AG04450 (cell line): ENCODE measurements at places on chromosomes 1 and 21. TPM values are rescaled to one million over a fixed set of nuclear protein-coding genes. Genes with fewer than 3 reads are reported as not detected.

DNA sequence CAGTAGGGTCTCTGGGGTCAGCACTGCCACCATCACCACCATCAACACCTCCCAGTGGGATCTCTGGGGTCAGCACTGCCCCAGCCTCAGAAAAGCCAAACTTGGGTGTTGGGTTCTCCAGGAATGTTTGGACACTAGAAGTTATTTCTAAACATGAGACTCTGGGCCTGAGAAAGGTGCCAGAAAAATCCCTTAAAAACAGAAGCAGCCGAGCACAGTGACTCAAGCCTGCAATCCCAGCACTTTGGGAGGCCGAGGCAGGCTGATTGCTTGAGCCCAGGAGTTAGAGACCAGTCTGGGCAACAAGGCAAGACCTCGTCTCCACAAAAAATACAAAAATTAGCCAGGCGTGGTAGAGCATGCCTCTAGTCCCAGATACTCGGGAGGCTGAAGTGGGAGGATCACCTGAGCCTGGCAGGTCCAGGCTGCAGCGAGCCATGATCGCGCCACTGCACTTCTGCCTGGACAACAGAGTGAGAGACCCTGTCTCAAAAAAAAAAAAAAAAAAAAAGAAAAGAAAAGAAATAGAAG lies 470 bp downstream of the PTAFR start:
- DNase-seq = no peak

DNA sequence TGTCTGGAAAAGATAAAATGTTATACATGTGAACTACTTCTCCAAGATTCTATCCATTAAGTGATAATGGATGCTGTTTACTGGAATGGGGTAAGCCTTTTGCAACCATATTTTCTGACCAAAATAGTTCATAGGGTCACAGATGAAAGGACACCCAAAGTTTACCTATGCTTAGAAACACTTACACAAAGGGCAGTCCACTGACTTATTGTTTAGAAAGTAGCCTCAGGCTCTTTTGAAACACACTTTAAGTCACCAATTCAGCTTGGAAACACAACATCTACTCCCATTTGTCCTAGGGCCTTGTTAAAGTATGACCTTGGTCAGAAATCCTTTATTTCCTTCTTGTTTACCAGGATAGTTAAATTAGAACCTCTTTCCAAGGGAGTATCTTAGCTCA lies 28.7 kb upstream of the VTCN1 start:
- DNase-seq = no peak

- no peak for DNase-seq
Observed at GRCh38 chr1:45868861-45869260, 65.4 kb downstream of the MAST2 start.

GRCh38 chr1:44636688-44637598 lies 37.3 kb downstream of the TMEM53 start:
- no peak for DNase-seq

DNA sequence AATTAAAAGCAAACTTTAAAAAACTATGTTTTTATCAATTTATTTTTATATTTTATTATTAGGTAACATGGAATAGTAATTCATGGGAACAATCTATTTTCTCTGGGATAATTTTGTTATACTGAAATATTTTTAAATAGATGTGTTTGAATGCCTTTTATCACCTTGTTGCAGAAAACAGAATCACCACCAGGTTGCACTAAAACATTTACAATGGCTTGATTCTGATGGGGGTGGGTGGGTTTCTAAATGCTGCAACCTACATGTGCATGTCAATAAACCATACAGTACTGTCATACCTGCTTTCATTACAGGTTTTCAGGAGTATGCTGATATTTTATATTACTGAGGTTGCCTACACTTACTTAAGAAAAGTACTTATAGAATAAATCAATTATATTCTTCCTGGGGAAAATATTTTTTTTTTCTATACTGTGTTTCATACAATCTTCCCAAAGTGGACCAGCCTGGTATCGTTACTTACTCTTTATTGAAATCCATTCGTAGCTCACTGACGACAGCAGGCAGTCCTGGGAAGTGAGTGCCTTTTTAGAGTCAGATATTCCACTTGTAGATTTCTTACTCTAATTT lies 132.8 kb downstream of the PTPRC start:
- peak; percentile 27 for DNase-seq

- DNase-seq = no peak
Observed at GRCh38 chr1:201945863-201946223, 505 bp downstream of the LMOD1 start.

DNA sequence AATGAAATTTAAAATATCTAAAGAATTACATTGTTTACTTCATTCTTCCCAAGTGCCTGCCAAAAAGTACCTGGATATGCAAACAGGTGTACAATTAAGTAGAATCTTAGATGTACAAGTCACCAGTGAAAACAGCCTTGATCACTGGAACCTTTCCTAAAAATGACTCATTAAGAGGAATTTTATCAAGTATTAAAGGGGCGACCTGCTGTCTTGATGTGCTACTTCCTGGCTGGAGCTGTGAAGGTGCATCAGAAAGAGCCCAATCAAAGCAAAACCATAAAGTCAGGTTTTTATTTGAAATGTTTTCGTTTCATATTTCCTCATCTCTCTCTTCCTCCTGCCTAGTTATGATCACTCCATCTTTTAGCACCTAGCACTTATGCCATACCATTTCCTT lies 33.4 kb downstream of the IFI44 start:
- DNase-seq = no peak

- no peak for DNase-seq
Observed at GRCh38 chr1:154863315-154864174, 6.5 kb downstream of the KCNN3 start.

GRCh38 chr1:2594641-2595131 lies 8.1 kb downstream of the PRXL2B start:
- no peak for DNase-seq

DNA sequence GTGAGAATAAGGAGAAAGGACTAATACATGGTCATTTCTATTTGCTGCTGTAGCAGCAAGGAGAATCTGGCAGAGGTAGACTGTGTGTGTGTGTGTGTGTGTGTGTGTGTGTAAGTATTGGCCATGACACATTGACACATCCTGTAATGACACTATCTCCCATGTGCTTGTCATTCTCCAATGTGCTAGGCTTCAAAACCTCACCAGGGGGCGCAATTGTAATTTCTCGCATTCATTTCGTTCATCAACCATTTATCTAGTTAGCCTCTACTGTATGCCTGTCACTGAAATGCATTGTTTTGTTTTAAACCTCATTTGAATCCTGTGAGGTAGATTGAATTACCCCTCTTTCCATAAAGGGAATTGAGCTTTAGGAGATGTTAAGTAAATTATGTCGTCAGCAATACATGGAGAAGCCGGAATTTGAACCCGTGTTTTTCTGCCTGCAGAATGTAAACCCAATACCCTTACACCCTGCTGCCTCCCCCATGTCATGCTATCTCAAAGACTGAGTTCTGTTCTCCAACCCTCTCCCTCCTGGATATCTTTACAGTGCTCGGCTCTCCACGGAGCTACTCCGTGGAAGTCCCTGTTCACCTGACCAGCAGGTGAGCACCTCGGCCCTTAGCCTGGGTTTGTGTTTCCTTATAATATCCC lies 100.8 kb downstream of the UCK2 start:
- peak; percentile 10 for DNase-seq

DNA sequence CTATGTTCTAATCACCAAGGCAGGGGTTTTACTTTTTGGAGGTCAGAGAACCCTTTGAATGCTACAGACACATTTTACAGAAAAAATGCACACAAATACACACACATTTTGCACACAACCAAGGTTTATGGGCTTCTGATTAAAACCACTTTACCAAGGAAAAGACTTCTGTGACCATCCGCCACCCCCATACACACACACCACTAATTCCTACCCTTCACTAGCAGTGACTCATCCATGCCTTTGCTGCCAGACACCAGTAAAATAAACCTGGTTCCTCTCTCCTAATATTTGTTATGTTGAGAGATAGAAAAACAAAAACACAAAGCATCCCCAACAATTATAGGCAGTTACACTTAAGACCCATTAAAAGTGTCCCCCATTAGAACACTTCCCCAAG lies 12.9 kb downstream of the PIGM start:
- DNase-seq = no peak

GRCh38 chr1:13830616-13831280 lies 130.8 kb downstream of the PRDM2 start:
- DNase-seq = no peak

DNA sequence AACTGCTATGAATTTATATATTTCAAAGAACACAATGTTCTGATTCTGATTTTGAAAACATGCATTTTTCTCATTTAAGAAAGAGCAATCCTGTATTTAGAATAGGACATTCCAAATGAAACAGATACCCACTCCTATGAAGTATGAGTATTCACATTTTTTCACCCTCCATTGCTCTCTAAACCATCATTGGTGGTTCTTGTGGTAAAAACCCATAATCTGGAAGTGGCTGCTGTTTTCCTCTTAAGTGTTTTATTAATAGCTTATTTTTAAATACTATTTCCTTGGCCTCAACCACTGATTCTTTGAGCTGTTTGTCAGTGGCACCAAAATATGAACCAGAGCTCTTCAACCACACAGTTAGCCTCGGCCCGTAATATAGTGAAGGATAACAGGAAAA lies 60.0 kb upstream of the ADAM30 start:
- DNase-seq = no peak

GRCh38 chr1:21298981-21299391 lies 8.7 kb upstream of the ECE1 start:
- no peak for DNase-seq

GRCh38 chr1:95116580-95117206 lies 462 bp upstream of the TLCD4 start:
- no peak for DNase-seq

DNA sequence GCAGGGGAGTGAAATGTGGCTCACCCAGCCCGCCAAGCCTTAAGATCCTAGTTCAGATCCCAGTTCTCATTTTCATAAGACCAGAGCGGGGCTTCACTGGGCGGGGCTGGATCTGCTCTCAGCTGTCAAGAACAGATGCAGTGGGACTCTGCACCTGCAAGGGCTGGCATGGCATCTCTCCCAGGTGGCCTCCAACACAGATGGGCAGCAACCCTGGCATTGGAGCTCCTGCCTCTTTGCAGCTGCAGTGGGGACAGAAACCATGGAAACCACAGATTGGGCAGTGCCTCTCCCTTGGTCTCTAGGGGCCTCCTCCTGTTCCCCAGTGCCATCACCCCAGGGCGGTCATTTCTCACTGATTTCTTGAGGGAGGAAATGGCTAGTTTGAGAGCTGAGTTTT lies 267.7 kb downstream of the PRDM2 start:
- no peak for DNase-seq

- no peak for DNase-seq
Observed at GRCh38 chr1:200973937-200974657, 49.4 kb downstream of the KIF21B start.

DNA sequence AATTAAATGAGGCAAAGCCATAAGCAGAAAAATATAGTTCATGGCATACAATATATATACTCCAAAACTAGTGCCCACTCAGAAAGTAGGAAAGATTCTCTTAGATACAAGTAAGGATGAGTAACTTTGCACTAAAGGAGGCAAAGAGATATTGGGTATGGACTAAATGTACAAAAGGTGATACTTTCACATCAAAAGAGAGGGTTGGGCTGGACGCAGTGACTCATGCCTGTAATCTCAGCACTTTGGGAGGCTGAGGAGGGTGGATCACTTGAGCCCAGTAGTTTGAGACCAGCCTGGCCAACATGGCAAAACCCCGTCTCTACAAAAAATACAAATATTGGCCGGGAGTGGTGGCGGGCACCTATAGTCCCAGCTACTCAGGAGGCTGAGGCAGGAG lies 6.7 kb downstream of the KYAT3 start:
- DNase-seq = no peak

GRCh38 chr1:156009404-156009803 lies 11.3 kb downstream of the SSR2 start:
- no peak for DNase-seq

- no peak for DNase-seq
Observed at GRCh38 chr21:32749662-32750061, 21.8 kb upstream of the SYNJ1 start.

GRCh38 chr1:233897325-233898162 lies 6.9 kb upstream of the SLC35F3 start:
- no peak for DNase-seq

DNA sequence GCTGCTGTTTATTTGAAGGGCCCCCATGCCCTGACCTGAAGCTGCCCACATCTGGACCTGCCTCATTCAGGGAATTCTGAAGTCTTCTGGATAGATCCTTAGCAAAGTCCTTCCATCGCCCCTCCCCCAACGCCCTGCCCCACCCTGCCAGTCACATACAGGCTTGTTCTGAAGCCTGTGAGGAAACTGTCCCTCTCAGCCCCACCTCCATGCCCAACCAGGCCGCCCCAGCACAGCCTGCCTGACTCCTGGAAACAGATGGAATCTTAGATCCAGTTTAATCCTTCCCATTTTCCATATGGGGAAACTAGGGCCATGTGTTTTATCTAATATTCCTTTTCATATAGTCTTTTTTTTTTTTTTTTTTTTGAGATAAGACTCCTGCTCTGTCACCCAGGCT lies 44.5 kb upstream of the GPR37L1 start:
- DNase-seq = no peak

The ADGRL2 gene
- 22.7 and 24.8 TPM in 2 replicates for polyA plus RNA-seq

The MYCL gene
- 0.66 and 0.77 TPM in 2 replicates for polyA plus RNA-seq

The RGS16 gene
- 0.10 and 0.11 TPM in 2 replicates for polyA plus RNA-seq
